ENCODE measurements at places on chromosomes 1 and 21.
A peak's percentile ranks its signal among the peaks of the same experiment; 100 is the strongest.

- DNase-seq: no peak
Measured at GRCh38 chr1:184626076-184627006, 128.3 kb downstream of the EDEM3 start.

GRCh38 chr21:37904856-37905255 is 11.4 kb downstream of the KCNJ6 start:
- no peak for DNase-seq

GRCh38 chr1:117655220-117655577 is 49.4 kb downstream of the TENT5C start:
- no peak for DNase-seq

DNA sequence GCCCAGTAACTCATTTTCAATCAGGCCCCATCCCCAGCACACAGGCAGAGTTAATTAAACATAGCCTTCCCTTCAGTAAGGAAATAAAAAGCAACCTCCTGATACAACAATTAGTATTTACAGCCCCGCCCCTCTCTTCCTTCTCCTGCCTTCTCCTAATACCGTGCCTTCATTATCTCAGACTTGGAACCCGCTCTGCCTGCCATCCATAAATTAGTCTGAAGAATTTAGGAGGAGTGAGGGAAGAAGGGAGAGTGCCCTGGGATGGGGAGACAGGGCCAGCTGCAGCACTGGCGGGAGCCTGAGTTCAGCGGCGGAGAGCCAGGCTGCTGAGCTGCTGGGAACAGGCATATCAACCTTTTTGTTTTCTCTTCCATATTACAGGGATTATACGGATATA is 172.8 kb downstream of the ACTL8 start:
- DNase-seq: no peak

DNA sequence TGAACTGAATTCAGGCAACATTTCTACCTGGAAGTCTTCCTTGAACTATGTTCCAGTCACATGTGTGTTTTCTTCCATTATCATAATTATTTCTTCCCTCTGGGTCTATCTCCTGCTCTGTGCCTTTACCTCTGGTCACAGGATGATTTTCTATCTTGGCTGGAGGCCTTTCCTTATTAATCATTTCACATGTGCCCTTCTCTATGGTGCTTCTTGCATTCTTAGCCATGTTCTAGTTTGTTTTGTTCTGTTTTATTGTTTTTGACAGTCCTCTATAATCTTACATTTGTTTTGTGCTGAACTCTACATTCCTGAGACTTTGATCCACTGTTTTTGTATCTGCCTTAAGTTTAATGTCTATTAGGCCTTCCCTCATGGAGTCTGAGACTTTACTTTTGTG is 51.0 kb downstream of the SGIP1 start:
- DNase-seq: no peak

DNA sequence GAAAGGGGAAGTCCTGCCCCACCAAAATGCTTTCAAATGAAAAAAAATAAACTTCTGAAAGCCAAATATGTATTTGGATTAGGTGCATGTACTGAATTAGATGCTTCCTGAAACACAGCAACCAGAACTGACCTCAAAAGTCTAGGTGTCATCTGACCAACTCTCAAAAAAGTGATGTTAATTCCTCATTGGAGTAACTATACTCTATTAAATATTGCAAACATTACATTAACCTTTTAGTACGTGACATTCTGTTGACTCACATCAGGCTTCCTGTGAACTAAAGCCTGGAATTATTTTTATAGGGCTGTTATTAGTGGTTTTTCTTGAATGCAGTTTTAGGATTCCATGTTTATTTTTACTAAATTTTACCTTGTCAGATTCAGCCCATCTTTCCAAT is 73.5 kb downstream of the ASTN1 start:
- DNase-seq: no peak

- DNase-seq: no peak
Measured at GRCh38 chr1:15168479-15168878, 14.9 kb downstream of the TMEM51 start.

DNA sequence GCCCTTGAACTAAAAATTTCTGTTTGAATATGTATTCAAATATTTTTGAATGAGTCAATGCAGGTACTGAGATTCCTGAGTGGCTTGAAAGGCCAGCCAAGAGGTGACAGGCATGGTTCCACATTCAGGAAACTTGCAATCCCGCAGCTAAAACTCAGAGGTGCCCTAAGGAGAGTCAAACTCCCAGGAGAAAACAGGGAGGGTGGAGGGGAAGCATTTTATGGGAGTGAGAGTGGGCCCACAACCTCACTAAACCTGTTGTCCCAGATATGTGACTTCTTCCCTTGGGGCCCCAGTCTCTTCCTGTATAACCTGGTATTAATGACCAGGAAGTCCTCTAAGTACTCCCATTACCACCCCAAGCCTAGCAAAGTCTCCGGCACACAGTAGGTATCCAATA is 189.6 kb downstream of the PLPP3 start:
- no peak for DNase-seq

GRCh38 chr1:10502206-10502605 is 27.5 kb downstream of the PEX14 start:
- DNase-seq: no peak

DNA sequence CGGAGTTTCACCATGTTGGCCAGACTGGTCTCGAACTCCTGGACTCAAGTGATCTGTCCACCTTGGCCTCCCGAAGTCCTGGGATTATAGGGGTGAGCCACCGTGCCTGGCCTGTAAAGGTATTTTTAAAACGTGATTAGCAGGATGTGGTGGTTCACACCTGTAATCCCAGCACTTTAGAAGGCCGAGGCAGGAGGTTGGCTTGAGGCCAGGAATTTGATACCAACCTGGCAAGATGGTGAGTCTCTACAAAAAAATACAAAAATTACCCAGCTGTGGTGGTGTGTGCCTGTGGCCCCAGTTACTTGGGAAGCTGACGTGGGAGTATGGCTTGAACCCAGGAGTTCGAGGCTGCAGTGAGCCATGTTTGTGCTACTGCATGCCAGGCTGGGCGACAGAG is 43.3 kb upstream of the SOD1 start:
- DNase-seq: no peak

DNA sequence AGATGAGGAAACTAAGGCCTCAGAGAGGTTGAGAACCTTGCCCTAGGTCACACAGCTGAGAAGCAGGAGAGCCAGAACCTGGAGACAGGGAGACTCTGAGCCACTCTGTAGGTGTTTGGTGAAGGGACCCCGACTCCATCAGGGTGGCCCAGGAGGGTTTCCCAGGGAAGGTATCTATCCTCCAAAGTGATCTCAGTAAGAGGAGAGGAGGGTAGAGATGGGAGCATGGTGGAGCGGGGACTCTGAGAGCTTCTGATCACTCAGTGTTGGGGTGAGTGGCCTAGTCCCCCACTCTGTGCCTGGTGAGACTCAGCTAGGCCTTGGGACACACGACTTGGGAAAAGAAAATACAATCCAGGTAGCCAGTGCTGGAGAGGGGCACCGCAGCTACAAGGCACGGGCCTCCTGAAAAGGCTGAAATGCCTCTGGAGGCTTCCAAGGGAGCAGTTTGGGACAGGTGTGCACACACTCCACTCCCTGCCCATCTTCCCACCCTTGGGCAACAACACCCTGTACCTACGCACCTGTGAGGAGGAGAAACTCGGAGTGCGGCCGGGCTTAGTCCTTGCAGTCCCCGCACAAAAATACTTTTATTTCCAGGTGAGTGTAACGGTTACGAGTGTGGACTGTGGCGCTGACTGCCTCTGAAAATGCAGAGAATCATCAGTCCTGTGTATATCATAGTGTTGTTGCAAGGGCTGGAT is 80.8 kb downstream of the CAMK2N1 start:
- no peak for DNase-seq

DNA sequence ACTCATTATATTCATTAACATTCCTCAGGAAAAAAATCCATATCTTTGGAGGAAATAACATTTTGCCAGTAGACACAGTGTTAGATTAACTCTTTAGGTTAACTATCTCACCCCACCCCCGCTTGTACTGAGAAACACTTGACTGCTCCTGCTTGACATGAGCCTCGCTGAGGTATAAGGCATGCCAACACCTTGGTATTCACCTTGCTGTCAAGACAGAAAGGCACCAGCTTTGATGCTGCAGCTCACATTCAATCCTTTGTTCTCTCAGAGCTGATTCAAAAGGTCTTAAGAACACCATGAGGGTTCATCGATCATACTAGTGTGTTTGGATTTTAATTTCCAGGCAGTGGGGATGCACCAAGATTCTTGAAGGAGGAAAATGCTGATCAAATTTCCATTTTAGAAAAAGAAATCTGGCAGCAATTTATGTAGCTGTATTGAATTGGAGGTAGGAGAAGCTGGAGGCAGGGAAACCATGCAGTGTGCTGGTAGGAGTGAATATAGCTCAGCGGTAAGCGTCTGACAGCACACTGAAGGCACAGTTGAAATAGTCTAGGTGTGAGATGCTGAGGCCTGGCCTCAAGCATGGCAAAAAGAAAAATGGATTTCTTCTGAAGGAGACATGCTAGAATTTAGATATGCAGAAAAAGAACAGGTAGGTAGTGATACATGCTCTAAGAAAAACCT is 108.0 kb upstream of the ST6GALNAC5 start:
- no peak for DNase-seq

GRCh38 chr1:64282351-64282750 is 78.9 kb downstream of the UBE2U start:
- DNase-seq: no peak

DNA sequence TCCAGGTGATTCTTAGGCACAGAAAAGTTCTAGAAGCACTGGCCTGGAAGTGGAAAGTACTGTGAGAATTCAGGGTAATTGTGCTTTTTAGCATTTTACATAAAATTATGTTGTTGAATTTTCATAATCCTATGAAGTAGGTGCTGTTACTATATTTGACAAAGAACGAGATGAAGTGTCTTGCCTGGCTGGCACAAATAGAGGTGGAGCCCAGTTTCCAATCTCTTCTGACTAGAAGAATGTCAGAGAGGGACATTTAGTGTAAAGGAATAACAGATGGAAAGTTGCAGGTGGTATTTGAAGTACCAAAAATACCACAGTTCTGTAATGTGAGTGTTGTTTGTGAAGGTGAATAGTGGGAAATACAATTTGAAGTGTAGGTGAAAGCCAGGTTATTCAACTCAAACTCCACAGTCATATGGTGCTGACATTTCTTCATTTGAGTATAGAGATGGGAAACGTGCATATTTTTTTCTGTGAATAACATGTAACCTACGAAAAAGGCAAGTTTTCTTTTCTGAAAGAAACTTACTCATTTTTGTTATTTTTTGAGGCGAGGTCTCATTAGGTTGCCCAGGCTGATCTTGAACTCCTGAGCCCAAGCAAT is 3.5 kb upstream of the TMCO2 start:
- no peak for DNase-seq

DNA sequence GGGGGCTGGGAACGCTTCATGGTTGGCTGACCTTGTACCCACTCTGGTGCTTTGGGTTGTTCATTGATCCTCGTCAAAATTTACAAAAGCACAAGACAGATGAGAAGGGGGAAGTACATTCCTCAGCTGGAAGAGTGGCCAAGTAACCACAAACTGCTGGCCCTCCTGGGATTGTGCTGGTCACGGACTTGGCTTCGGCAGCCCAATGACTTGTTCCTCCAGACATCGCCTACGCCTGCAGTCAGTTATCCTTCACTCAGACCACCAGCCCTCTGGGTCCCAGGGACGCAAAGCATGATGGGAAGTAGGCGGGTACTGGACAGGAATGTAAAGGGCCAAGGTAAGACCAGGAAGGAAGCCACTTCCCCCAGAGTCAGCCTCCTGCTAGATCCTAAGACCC is 53.1 kb downstream of the LMX1A start:
- DNase-seq: no peak

- no peak for DNase-seq
Measured at GRCh38 chr21:42347601-42348327, 3.0 kb downstream of the TFF2 start.

GRCh38 chr1:209755926-209756614 is at the start of gene TRAF3IP3:
TSS of gene TRAF3IP3 (plus strand) at chr1:209756053. CDS start at chr1:209760040, 3,987 bp downstream.
- peak; percentile 71 for DNase-seq

GRCh38 chr21:22355949-22356348 is 1357.7 kb downstream of the NCAM2 start:
- no peak for DNase-seq

DNA sequence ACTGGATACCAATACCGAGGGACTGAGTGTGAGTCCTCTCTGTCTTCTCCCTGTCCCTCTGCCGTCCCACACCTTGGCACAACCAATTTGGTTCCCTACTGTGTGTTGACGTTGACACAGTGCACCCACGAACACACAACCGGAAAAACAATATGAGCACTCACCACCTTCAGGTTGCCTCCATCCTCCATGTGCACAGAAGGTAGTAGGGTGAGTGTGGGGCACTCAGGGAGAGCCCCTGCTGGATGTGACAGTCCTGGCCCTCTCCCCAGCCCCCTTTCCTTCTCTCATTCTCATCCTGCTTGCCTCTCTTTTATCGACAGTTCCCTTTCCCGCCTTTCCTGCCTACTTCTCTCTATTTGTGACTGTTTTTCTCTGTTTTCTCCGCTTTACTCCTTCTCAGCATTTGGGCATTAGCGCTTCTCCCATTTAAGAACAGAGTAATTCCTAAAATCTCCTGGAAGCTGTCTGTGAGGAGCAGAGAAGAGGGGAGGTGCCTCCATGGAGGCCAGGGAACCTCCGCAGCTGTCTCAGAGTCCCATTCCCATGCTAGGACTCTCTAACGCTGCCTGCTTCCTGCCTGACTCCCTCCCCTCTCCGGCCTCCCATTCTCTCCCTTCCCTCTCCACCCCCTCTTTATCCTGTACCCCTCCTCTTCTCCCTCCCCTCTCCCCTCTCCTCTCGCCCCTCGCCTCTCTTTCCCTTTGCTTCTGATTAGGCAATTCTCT is 16.4 kb downstream of the CADM3 start:
- DNase-seq: no peak

- no peak for DNase-seq
Measured at GRCh38 chr1:185694081-185694480, 40.1 kb upstream of the HMCN1 start.

GRCh38 chr1:220330265-220330664 is 58.0 kb upstream of the RAB3GAP2 start:
- no peak for DNase-seq

DNA sequence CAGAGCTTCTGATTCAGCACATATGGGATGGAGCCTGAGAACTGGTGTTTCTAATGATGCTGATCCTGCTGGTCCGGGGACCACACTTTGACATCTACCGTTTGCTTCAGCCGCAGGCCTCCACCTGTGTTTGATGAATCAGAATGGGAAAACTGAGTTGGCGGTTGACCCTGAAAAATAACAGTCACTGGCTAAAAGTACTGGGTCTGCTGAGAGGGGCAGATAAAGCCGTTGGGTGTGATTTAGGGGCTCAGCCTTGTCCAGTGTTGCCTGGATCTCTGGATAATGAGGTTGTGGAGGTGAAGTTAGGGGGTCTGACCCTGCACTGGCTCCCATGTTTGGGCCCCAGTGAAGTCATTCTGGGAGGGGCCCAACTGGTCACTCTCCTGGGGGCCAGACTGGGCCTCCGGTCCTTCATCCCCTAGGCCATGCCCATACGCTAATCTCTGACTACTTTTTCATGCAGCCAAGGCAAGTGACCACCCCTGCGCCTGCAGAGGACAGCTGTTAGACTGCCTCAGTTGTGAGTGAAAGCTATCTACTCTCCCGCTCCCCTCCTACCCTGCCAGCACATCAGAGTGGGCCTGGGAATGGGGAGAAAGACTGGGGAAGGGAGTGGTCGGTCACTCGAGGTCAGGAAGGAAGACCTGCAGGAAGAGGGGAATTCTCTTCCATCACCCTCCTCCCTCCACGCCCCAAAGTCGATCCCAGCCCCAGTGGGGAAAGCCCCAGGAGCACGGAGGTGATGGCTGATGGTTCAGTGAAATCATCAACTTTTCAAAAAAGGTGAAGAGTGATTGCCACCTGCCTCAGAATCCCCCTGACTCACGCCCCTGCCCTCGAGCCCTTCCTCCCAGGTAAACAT is 27.7 kb downstream of the VASH2 start:
- no peak for DNase-seq
